Stimulated activated naive CD4-positive, alpha-beta T cell (primary cell): ENCODE measurements at places on chromosomes 4 and X.

GRCh38 chr4:6420972-6421371 lies 51.4 kb downstream of the PPP2R2C start:
- DNase-seq: no peak

- no peak for DNase-seq
These were observed 160.2 kb downstream of the NHS start for GRCh38 chrX:17535229-17535628.

GRCh38 chr4:95560774-95561173 lies 12.0 kb upstream of the UNC5C start:
- no peak for DNase-seq

DNA sequence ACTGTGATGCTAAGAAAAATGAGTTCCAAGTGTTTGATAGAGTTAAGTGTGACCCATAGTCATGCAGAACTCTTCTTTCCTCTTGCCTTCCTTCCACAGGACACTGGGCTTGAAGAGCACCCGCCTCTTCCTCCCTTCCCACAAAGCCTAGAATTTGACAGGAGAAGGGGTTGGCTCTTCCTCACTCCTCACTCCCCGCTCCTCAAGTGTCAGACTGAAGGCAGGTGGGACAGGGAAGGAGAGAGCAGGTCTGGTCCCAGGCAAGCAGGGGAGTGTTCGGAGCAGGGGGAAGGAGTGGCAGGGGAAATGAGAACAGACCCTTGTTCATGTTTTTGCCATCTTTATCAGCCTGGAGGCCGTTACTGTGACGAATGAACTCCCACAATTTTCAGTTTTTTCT lies 10.7 kb downstream of the MAGED2 start:
- no peak for DNase-seq

DNA sequence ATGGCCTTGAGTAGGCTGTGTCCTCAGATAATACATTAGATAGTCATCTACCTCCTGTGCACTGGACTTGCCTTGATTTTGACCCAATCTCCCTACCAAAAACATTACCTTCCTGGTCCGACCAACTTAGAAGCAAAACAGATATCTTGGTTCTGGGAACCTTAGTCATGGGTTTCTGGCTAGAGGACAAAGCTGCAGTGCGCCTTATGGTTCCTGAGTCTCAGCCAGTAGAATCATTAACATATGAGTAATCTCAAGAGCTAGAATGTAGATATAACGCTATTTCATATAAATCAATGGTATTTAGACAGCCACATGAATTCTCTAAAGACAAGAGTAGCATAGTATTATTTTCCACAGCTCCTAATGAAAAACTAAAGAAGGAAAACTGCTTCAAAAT lies 83.1 kb downstream of the GRIA3 start:
- no peak for DNase-seq

DNA sequence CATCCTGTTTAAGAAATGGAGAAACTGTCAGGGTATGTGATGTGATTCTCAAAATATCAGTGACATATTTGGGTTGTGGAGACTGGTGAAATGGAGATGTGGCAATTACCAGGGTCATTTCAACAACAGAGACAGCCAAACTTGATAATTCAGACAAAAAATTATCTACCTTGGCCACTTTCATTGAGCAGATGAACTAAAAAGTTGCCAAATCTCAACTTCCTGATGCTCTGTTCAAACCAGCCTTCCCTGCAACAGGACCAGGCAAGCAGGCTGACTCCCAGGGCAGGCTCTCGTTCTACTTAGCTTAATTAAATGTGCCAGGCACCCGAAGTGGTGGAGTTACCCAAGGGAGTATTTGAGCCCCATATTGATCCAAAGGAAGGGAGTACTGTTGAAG lies 199.6 kb downstream of the AFF2 start:
- DNase-seq: no peak

DNA sequence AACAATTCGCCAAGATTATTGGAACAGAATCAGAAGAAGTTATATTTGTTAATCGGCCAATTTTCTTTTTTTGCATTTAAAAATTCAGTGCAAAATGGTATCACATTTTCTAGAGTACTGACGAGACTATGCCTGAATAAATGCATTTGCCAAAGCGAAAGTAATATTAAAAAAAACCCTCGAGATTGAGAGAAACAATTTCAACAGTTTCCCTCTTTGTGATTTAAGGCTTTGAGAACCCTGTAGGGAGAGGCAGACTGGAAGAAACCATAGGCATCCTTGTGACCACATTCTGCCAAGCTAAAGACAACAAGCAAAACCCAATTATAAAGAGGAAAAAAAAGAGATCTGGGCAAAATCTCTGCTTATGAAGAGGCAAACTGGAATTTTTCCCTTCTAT lies 218.1 kb upstream of the GK2 start:
- no peak for DNase-seq

- DNase-seq: no peak
These were observed 262.5 kb downstream of the FBXW7 start for GRCh38 chr4:152273343-152273742.

- no peak for DNase-seq
These were observed 54.7 kb downstream of the ATXN3L start for GRCh38 chrX:13265111-13265510.

DNA sequence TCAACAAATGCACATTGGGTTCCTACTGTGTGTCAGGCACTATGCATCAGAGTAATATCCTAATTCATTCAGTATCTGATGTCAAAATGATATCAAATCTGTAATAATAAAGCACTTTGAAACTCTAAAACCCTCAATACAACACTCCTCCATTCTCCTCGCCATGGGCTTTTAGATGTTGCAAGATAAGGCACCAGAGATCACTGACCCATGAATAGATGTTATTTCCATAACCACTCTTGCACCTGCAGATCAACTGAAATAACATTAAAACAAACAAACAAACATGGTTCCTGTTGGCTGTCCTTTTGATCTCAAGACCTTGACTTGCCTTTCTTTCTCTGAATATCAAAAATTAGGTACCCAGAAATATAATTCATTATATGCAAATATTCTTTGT lies 100.2 kb downstream of the MAB21L2 start:
- DNase-seq: no peak

- no peak for DNase-seq
These were observed 62.7 kb upstream of the PGM2 start for GRCh38 chr4:37763831-37764230.

- no peak for DNase-seq
These were observed 41.5 kb downstream of the EFNB1 start for GRCh38 chrX:68870357-68870756.

DNA sequence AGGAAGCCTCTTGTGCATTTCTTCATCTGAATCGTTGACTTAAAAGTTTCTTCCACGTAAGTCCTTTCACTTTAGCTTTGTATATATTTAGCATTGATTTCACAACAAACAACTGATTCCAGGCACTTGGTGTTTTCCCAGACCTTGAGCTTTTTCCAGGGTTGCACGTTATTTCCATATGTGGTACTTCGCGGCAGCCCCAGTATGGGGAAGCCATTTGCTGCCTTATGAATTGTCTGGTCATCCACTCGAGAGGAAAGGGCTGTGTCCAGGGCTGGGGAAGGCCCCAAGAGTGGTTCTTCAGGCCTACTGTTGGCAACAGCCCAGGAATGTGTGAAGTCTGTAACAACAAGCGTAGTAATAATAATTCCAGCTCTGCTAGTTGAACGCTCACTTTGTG lies 2.8 kb upstream of the TLR8 start:
- no peak for DNase-seq

DNA sequence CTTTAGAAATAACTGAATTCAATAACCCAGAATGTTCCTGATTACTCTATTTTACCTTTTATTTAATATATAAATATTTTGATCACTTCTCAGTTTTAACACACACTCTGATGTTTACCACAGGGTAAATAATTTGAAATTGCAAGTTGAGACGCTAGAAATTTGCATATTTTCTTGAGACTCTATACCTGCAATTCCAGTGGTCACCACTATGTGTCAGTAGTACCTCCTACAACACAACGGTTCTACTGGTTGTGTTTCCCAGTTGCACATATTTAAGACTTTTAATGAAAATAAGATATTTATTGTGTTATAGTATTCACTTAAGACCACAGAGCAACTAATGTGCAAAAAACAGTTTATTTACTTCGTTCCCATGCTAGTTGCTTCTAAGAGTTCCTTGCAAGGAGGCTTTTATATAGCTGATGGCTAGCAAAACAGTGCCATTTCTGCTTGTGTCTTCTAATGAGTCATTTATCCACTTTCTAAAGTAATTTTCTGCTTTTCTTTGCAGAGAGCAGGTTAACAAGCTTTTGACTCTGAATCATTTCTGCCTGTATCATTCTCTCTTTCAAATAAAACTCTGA lies 98.9 kb upstream of the PDLIM3 start:
- DNase-seq: no peak

DNA sequence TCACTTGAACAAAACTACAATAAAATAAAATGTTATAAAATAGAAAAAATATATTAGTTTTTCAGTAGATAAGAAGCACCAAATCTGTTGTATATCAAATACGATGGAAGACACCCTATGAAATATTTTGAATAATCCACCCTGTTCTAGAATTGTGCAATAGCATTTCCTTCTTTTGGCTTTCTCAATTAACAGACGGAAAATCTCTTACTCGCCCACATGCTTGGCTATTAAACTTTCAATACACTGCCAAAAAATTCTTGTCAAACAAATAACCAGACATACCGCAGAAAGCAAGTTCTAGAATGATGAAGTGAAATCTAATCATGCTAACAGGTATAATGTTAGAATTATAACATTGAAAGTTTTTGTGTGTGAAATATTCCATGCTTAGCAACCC lies 671.6 kb upstream of the SLIT2 start:
- no peak for DNase-seq

DNA sequence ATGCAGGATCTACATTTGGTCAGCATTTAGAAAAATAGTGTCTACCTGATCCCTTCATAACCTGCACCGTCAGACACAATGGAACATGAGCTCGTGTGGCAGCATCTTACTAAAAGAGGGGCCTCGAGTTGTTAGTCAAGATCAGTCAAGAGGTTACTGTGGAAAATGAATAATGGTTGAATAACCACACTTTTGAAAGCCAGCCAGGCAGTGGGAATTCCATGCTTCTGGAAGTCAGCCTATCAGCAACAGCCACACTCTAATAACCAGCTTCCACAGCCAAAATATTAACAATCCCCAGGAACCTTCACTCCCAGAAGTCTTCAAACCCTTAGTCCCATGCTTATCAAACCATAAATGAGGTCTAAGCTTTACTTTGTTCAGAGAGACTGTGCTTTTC lies 234.3 kb downstream of the HS3ST1 start:
- no peak for DNase-seq

DNA sequence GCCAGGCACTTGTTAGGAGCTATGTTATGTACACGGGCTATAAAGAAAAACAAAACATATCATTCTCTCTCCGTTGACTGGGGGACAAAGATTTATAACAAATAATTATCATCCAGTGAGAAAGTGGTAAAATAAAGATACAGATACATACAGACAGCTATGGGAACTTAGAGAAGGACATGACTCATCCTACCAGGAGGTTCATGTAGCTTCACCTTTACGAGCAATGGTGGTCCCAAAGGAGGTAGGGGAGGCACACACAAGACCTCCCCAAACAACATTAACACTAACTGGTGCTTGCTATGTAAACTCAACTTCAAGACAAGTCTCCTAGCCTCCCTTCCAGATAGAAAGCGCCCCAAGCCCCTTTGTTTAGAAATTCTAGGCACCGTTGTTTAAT lies 8.9 kb downstream of the AMBN start:
- DNase-seq: no peak

DNA sequence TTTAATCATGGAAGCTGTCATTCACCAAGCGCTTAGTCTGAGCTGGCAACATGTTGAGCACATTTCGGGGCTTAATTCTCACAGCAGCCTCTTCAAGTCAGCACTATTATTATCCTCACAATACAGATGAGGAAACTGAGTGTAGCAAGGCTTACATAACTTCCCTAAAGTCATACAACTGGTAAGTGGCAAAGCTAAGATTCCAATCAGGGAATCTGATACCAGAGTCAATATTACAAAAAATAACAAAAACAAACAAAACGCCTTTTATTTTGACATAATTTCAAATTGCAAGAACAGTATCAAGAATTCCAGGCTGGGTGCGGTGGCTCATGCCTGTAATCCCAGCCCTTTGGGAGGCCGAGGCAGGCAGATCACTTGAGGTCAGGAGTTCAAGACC lies 120.4 kb upstream of the DUSP21 start:
- no peak for DNase-seq

GRCh38 chr4:7029921-7030320 lies 13.3 kb upstream of the TADA2B start:
- no peak for DNase-seq

DNA sequence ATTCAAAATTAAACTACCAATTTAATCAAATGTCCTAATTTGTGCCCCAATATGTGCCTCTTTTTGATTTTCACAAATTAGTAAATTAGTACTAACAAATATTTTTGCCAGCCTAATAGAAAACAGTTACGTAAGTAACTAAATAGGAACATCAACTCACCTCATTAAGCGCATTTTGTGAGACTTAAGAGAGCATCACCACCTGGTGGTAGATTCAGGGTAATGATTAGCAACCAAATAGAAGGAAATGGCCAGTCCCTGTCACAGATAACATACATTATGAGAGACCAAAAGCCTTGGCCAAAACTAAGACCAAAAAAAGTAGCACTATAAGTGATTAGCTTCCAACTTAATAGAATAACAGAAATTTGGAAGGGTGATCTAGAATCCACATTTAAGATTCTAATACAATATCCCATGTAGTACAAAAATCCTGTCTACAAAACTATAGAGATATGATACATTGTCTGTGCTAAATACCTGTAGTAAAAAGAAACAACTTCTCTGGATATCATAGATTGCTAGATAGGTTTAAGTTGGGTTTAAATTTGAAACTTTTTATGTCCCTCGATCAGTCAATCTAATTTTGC lies 46.7 kb downstream of the C4orf46 start:
- DNase-seq: peak; percentile 1

- DNase-seq: no peak
These were observed 96.2 kb downstream of the SOWAHB start for GRCh38 chr4:76801621-76802235.

- DNase-seq: no peak
These were observed 1403.5 kb upstream of the PABPC4L start for GRCh38 chr4:135605076-135605475.

DNA sequence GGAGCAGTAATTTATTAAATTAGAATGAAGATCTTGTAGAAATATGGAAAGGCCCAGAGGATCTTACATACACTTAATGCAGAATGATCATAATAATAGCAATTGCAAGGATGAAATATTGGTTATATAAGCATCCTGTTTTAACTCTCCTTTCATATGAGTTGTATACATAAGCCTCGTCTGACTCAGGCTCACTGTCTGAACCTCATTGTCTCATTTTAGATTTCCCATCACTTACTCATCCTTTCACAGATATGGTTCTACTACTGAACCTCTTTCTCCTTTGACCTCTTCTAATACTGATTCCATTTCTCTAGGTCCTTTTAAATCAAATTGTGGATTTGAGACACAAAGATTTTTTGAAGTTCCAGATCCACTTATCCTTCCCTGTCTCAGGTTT lies 277.3 kb upstream of the TRPC5 start:
- no peak for DNase-seq

- no peak for DNase-seq
These were observed 146.8 kb downstream of the DCTD start for GRCh38 chr4:182770259-182770995.
